Placental epithelial cell (primary cell): ENCODE measurements at places on chromosomes 6 and 20. TPM values are rescaled to one million over a fixed set of nuclear protein-coding genes. Genes with fewer than 3 reads are reported as not detected.

The BMP6 gene
- total RNA-seq: 0.39 and 2.1 TPM in 2 replicates

The SLC16A10 gene
- 0.22 TPM in 1 of 2 replicates, not detected in the other for total RNA-seq

The TRIM10 gene
- not detected in 2 replicates for total RNA-seq

The COL19A1 gene
- under 0.01 and 0.11 TPM in 2 replicates for total RNA-seq

The OR2H1 gene
- not detected in 2 replicates for total RNA-seq

The COL20A1 gene
- total RNA-seq: not detected in 2 replicates

The NR2E1 gene
- total RNA-seq: not detected in 2 replicates

The EYA2 gene
- total RNA-seq: not detected in 2 replicates

The KCNS1 gene
- total RNA-seq: 0.79 and 7.3 TPM in 2 replicates

The GSTA1 gene
- not detected in 2 replicates for total RNA-seq

The SLC17A2 gene
- total RNA-seq: not detected in 2 replicates

The DDX27 gene
- total RNA-seq: 36.5 and 44.0 TPM in 2 replicates

The TMEM170B gene
- total RNA-seq: under 0.01 and 0.22 TPM in 2 replicates

The MRPL18 gene
- 38.9 and 57.3 TPM in 2 replicates for total RNA-seq

The BPI gene
- total RNA-seq: not detected in 2 replicates

The CRIP3 gene
- total RNA-seq: 2.4 TPM in 1 of 2 replicates, not detected in the other

The SLC26A8 gene
- total RNA-seq: not detected in 2 replicates

The LAMP5 gene
- total RNA-seq: not detected in 2 replicates

The PPARD gene
- total RNA-seq: 7.1 and 10.5 TPM in 2 replicates

The CEP250 gene
- total RNA-seq: 13.9 and 16.1 TPM in 2 replicates

The BCAS1 gene
- 0.11 and 0.39 TPM in 2 replicates for total RNA-seq

The E2F3 gene
- total RNA-seq: 3.9 and 4.0 TPM in 2 replicates

The KCNQ5 gene
- total RNA-seq: 0.43 and 5.9 TPM in 2 replicates

The C4B gene
- 4.2 and 6.3 TPM in 2 replicates for total RNA-seq

The ENTPD6 gene
- 16.9 and 23.6 TPM in 2 replicates for total RNA-seq

The PNPLA1 gene
- total RNA-seq: not detected in 2 replicates

The CBLN4 gene
- total RNA-seq: not detected in 2 replicates

The MRPS26 gene
- total RNA-seq: 21.6 and 27.7 TPM in 2 replicates

The COL11A2 gene
- 0.22 and 0.39 TPM in 2 replicates for total RNA-seq

The HCRTR2 gene
- total RNA-seq: 0.39 TPM in 1 of 2 replicates, not detected in the other

The LPA gene
- total RNA-seq: not detected in 2 replicates

The HTR1E gene
- under 0.01 TPM in 1 of 2 replicates, not detected in the other for total RNA-seq

The RFX6 gene
- not detected in 2 replicates for total RNA-seq

The ADGB gene
- total RNA-seq: 0.39 TPM in 1 of 2 replicates, not detected in the other

The ZSCAN23 gene
- total RNA-seq: 8.2 and 11.0 TPM in 2 replicates

The PRR18 gene
- total RNA-seq: not detected in 2 replicates

The GABRR1 gene
- not detected in 2 replicates for total RNA-seq

The POPDC3 gene
- total RNA-seq: under 0.01 TPM in 1 of 2 replicates, not detected in the other

The TPBG gene
- total RNA-seq: 34.2 and 55.4 TPM in 2 replicates

The SOX18 gene
- 0.11 TPM in 1 of 2 replicates, not detected in the other for total RNA-seq

The TDRD6 gene
- under 0.01 TPM in 2 replicates for total RNA-seq

The MOG gene
- total RNA-seq: not detected in 2 replicates
